ENCODE measurements at places on chromosomes 2 and 18.

DNA sequence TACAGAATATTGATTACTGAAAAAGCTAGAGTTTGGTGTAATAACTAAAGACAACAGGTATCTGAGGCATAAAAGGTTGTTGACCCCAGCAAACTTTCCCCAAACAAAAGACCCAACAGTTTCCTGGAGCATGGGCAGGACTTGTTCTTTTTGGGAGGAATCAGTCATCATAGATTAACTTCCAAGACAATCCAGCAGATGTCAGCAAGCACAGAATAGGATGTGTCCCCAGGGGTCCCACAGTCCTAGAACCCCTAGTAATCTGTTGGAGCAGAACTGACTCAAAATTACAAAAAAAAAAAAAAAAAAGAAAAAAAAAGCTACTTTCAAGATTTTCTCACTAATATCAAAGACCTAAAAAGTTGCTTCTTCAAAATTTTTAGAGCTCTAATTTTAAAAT is 564.7 kb upstream of the SLC39A10 start:
- DNase-seq: no peak

GRCh38 chr2:12928197-12928774 is 211.6 kb downstream of the TRIB2 start:
- DNase-seq: peak; percentile 34

DNA sequence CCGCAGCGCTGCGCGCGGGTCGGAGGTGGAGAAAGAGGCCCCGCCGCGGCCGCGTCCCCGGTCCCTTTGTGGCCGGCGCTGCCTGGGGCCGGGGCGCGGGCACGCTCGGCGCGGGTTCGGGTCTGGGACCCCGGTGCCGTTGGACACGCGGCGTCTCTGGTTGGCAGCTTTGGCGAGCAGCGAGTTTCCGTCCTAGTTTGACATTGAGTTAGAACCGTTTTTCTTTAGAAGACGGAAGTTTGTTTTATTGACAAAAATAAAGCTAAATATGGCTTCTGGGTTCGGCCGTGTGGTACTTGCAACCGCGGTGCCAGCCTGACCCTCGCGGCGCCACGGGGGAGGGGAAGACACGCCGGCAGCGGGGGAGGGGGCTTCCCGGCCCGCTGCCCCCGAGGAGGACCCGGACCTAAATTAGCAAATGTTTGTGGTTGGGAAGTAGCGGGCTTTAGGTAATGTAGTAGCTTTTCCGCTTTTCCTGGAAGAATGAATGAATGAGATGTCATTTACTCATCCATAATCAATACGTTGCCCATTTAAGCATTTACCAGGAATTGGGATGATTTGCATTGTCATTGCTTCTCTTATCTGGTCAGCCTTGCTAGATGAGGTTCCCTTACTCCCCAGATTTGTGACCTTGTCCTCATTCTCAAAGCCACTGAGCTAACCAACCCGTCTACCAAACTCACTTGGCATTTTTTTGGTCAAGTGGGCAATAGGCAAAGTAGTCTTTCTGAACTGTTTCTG is 530 bp downstream of the GALNT1 start:
- DNase-seq: no peak

GRCh38 chr2:229344151-229344551 is 73.1 kb upstream of the PID1 start:
- no peak for DNase-seq

DNA sequence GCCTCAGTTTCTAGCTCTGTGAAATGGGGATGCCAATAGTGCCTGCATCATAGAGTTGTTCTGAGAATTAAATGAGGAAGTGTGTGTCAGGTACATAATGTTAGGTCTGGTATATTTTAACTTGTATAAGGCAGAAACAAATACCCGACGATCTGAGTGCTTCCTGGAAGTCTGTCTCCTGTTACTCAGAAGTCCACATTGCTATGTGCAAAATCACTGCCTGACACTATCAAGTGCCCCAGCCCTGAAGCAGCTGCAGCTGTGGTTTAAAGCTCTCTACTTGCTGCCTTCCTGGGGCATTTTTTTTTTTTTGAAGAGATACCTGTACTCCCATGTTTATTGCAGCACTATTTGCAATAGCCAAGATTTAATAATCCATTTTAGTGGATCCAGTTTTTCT is 125.3 kb downstream of the SLC4A3 start:
- DNase-seq: no peak

DNA sequence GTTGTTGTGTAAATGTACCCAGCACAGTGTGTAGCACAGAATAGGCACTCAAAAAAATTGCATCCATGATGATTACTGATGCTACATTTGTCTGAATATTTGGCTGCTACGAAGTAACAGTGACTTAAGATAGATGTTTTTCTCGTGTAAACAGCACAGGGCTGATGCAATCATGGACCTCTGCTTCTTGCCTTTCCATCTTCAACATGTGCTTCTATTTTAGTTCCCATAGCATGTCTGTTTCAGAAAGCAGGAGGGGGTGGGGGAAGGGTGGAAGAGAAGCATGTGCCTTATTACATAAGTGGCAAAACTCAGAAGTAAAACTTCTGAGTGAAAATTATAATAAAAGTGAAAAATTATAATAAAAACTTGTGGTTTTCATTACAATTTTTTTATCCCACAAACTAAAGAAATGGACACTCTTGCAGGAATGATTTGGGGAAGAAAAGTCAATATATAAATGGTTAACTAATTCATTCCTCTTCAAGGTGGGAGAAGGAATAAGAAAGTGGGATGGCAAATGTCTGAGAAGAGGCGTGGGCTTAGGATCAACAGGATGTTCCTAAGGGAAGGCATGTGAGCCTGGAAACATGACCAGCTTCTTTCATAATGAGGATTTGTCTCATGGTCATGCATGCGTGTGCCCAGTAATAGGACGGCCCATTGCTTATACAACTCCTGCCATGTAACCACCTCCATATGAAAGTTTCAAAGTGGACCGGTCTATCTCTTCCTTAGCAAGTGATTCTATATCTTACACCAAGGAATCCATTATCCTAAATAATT is 27.2 kb downstream of the CCBE1 start:
- DNase-seq: no peak

- no peak for DNase-seq
These were observed 15.6 kb downstream of the CNOT9 start for GRCh38 chr2:218583983-218584850.

DNA sequence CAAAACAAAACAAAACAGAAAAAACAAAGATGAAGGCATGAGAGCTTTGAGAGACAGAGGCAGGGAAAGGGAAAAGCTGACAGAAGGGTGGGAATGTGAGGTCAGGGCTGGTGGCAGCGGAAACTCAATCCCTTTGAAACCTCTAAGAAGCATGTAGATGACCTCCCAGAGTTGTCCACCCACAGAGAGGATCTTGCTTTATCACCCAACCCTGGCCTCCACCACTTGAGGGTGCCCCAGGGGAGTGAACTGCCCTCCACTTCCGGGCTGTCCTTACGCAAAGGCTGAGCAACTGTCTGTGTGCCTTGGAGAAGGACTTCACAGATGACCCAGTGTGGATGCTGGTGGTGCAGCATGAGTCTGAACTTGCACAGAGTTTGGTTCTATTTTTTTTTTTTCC is 26.7 kb downstream of the PDCL3 start:
- peak; percentile 21 for DNase-seq

GRCh38 chr18:21557607-21558253 is 42.8 kb downstream of the ESCO1 start:
- DNase-seq: no peak

DNA sequence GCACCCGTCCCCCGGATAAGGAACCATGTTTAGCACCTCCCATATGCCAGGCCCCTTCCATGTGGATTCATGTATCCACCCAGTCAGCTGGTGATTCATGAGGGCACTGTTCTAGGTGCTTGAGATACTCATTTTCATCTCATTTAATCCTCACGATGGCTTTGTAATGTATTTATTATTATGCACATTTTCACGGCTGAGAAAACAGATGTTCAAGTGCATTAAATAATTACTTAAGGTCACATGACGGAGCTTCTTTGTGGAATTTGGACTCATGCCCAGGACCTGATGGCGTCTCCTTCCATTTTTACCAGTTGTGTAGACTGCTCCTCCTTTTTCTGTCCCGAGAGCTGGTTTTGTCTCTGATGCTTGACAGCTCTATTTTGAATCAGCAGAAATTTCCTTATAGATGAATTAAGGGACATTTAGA is 72.2 kb upstream of the RBM44 start:
- DNase-seq: no peak

DNA sequence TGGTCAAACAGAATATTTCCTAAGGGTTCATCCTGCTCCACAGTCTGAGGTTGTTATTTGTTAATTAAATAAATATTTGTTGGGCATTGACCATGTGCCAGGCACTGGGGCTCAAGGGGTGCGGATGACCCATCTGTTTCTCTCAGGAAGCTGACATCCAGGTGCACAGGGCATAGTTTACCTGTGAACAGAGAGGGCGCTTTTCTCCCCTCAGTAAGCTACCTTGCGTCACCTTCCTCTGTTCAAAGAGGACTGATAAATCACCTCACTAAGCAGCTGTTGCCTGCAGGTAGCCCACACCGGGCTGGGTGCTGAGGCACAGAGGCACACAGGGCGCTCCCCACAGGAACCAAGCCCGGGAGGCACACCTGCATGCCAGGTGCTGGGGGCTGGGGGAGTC is 41.6 kb downstream of the SH3RF3 start:
- DNase-seq: no peak

DNA sequence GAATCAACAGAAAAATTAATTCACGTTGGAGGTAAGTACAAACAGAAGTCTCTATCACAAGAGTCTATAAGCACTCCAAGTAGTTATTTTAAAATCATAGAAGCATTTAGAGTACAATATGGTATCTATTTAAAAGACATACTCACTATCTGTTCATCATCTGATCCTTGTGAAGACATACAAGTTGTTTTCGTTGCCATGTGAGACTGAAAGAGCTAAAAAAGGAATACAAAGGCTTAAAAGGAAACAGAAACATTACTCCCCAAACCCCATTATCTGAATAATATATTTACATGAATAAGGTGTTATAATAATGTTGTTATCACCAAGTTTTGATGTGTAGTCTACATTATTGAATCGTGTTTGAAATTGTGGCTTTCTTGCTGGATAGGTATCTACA is 20.9 kb downstream of the SEPTIN10 start:
- DNase-seq: no peak

DNA sequence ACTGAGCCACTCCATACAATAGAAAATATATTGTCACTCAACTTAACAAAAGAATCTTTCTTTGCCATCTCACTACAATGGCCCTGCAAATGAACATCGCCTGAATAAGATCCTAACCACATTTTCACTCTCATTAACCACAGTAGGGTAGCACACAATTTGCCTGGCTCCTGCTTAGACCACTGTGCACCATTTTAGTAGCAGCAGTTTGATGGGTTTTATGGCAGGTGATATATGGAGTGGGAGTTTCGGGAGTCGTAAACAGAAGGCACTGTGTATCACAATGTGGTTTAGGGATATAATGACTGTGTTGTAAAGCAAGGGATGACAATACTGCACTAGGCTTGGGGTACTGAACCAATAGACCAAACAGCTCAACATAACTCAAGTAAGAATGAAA is 617.4 kb downstream of the BCL11A start:
- no peak for DNase-seq

GRCh38 chr2:161873707-161874106 is 200.3 kb downstream of the DPP4 start:
- DNase-seq: no peak

- DNase-seq: no peak
These were observed 152.4 kb downstream of the ANKRD30BL start for GRCh38 chr2:132009177-132009873.

- no peak for DNase-seq
These were observed 74.5 kb upstream of the NCKAP5 start for GRCh38 chr2:133642791-133643191.

- DNase-seq: no peak
These were observed 92.1 kb downstream of the LYPD6 start for GRCh38 chr2:149422337-149422990.
